Mucosa of descending colon (tissue), 3 donors: ENCODE measurements at places on chromosomes 7 and 10.

DNA sequence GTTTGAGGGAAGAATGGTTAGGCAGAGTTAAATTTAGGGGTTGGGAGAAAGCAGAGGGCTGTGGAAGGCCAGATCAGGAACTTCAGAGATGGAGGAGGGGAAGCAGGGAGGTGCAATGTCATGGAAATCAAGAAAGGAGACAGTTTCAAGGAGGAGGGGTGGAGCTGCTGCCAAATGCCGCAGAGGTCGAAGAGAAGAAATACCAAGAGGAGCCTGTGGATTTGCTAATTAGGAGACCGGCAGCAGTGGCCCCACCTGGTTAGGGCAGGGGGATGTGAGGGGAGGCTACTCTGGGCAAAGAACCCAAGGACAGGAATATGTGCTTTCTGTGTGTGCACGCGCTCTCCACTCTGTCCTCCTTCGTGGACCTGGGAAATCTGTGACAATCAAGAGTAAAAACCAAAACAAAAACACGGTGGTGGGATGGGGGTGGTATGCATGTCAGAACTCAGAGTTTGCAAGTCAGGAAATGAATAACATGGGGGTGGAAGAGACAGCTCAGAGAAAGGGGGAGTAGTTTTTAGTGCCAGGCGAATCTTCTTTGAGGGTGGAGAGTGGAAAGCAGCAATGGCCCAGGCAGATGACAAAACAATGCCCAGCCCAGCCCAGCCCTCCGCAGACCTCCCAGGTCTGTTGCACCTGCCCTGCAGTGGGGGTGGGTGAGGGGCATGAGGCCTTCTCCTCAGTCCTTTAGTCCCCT lies 102.9 kb upstream of the PAX2 start:
- no peak for DNase-seq

DNA sequence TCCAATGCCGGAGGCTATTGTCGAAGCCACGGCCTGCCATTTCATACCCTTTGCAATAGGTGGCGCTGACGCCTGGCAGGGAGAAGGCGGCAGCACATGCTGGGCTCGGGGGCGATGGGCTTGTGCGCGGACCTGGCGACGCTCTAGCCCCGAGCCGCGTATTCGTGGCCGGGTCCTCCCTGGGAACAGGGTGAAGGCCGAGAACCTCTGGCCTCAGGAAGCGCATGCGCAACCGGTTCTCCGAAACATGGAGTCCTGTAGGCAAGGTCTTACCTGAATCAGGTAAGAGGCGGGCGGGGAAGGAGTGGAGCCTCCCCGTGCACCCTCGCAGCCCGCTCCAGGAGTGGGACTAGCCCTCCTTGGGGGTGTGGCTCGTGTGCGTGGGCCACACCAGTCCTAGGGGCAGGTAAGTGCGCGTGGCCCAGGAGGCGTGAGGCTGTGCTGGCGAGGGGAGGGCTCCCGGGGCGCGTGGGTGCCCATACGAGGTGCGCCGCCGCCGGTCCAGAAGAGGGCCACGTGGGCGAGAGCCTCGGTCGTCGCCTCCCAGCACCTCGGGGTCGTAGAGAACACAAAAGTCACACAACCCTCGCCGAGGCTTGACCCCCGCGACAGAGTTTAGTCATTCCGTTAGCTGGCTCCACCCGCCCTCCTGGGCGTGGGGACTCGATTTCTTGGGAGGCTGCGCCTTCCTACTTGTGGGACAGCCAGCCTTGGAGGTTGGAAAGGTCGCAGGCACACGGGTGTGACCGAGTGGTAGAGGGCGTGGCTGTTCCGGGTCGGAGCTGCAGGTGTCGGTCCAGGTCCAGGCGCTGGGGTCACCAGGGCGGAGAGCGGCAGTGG lies 5.6 kb upstream of the MEST start:
- DNase-seq, result peak; percentile 83

- peak; percentile 80 for DNase-seq
Measured at GRCh38 chr7:151125470-151125845, 39.2 kb downstream of the AGAP3 start.

GRCh38 chr10:101151395-101151794 lies 20.3 kb downstream of the TLX1 start:
- no peak for DNase-seq

GRCh38 chr10:1054684-1055083 lies 1.5 kb upstream of the WDR37 start:
- DNase-seq, result no peak

- DNase-seq, result no peak
Measured at GRCh38 chr10:131002031-131002861, 309.3 kb downstream of the TCERG1L start.

GRCh38 chr7:92698237-92698841 lies 108.1 kb upstream of the FAM133B start:
- DNase-seq, result peak; percentile 30

DNA sequence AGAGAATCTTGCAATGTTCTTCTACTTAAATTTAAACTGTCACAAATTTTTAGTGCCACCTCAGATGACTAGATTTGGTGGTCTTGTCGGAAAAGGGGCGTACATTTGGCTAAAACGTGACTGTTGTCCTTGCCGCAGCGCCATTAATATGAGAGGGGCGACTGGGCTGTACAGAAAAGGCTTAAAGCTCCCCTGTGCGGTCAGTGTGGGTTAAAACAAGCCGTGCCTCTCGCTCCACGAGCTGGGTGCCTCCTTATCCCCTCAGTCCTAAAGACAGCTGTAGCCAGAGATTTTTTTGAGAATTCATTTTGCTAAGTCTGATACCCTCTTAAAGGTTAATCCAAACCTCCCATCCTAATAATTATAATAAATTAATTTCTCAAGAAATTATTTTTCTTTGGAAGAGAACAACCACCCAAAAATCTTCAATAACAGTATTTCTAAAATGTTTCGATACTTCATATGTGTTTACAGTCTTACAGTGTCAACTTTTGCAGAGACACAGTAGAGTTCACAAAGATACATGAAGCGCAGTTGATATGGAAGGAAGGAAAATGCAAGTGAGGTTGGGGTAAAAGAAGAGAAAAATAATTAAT lies 68.6 kb downstream of the C7orf25 start:
- DNase-seq, result peak; percentile 32

- no peak for DNase-seq
Measured at GRCh38 chr7:6193709-6194108, 78.7 kb downstream of the CYTH3 start.

DNA sequence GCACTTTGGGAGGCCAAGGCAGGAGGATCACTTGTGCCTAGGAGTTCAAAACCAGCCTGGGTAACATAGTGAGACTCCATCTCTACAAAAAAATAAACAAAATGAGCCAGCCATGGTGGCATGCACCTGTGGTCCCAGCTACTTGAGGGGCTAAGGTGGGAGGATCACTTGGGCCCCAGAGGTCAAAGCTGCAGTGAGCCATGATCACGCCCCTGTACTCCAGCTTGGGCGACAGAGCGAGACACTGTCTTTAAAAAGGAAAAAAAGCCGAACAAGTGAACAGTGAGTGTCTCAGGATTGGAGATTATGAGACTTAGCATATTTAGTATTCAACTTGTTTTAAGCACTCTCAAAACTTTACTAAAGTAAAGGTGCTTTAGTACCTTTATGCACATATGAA lies 28.1 kb downstream of the BLNK start:
- DNase-seq, result no peak

DNA sequence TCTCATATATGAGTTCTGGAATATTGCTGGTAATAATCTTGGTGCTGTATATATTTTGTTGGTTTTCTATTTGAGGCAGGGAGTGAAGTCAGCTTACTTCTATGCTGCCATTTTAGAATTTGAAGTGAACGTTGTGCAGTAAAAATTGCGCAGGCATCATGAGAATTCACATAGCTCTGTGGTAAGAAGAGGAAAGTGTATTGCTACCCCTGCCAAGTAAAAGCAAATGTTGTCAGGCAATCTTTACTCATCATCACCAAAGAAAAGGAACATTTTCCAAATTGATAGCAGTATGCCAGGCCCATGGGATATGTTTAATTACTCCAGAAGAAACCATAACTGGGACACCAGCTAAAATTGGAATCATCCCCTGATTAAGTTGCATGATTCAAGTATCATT lies 13.4 kb downstream of the FEZF1 start:
- no peak for DNase-seq

DNA sequence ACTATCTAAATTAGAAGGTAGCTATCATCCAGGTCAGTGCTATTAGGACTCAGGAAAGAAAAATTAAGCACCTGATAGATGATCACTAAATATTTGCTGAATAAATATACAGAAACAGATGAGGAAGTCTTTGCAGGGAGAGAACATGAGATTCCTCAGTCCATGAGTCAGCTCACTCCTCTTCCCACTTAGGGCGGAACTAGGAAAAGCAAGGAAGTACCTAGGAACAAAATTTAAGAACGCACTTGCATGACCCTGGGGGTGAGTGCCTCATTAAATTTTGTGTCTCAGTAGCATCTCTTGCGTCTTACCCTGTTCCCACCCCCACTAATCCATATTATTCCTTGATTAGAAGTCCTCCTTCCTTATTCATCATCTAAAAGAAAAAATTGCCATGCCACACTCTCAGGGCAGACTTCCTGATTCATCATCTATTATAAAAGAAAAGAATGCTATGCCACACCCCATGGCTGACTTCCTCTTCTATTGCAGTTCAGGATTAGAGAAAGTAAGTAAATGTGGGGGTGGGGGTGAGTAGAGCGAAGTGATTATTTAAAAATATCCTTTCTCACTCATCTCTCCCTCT lies 208.8 kb downstream of the THSD7A start:
- DNase-seq, result no peak

GRCh38 chr7:127041689-127042452 lies 210.9 kb downstream of the GRM8 start:
- DNase-seq, result no peak

DNA sequence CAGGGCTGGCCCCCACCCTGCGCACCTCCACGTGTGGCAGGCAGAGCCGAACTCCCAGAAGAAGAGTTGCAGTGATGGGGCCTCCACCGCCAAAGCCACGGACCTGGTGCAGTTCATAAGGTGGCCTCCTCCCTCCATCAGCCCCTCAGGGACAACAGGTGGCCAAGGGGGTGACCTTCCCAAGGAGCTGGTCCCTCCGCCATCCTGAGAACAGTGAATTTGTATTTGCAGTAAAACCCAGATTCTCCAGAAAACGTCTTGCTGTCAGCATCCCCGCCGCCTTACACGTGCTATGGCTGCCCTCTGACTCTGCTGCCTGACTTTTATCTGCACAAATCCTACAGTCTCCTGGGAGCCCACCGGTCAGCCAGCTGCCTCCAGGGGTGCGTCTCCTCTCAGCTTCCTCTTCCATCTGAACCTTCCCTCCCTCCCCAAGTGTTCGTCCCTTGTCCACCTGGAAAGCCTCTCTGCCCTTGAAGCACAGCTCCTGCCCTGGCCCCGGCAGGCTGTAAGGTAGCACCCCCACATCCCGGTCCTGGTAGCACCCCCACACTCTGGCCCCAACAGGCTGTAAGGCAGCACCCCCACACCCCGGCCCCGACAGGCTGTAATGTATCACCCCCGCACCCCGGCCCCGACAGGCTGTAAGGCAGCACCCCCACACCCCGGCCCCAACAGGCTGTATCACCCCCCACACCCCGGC lies 311.8 kb downstream of the PTPRN2 start:
- DNase-seq, result no peak

GRCh38 chr10:7635408-7636125 lies 31.2 kb downstream of the ITIH5 start:
- no peak for DNase-seq

- no peak for DNase-seq
Measured at GRCh38 chr7:42440951-42441350, 203.9 kb upstream of the GLI3 start.

- no peak for DNase-seq
Measured at GRCh38 chr10:11176746-11177145, 159.1 kb downstream of the CELF2 start.

GRCh38 chr7:117269417-117269816 lies 53.4 kb downstream of the WNT2 start:
- no peak for DNase-seq

- no peak for DNase-seq
Measured at GRCh38 chr7:55423277-55423711, 58.2 kb downstream of the LANCL2 start.

DNA sequence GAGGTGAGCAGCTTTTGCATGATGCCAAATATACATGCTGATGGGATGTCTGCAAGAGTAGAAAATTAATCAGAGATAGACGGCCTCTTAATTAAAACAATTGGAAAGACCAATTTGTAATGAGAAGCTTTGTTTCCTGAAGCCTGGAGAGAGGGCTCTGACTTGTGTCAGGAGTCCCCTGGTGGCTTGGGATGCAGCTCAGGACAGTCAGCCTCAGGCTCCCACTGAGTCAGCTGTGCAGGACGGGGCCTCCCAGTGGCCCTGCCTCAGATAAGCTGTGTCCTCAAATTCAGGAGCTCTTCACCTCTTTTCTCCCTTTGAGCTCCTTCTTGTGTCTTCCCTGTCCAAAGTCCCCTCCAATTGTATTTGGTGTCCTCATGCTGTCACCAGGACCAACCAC lies 438.9 kb upstream of the PODXL start:
- DNase-seq, result no peak

DNA sequence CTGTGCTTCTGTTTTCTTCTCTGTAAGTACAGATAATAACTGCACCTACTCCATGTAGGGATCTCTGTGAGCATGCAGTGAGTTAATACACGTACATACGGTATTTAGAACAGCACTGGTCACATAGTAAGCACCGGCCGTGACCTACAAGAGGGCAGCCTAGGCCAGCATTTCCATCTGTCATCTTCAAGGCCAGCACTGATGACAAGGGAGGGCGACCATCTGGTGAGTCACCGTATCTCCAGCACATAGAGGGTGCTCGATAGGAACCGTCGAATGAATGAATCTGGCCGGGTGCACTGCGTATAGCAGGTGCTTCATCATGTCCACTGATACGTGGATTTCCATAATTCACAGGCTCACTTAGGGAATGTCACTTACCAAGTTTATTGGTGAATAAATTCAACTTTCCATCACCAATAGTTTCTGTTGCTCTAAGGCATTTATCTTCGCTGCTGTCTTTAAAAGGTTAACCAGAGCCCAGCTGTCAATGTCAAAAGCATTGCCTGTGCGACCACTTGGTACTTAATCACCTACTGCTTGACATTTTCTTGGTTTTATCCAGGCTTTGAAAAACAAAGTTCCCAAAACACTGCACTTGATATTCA lies 8.3 kb downstream of the NOD1 start:
- DNase-seq, result no peak

DNA sequence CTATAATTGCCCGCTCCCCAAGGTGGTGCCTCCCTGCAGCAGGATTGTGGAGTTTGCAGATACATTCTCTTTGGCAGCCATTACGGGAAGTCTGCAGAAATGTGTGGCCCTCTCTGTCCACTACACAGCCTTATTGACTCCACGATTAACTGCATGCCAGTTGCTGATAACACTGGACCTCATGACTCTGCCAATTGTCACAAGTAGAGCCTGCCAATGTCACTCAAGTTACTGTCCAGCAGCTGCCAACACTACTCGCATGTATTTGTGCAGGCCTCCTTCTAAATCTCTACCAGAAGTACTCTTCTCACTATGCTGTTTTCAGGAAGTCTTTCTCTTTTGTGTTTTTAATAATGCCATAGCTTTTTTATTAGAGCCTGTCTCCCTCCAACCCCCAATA lies 128.8 kb downstream of the PPP1R3A start:
- DNase-seq, result no peak

- DNase-seq, result no peak
Measured at GRCh38 chr7:116526897-116527296, 2.1 kb downstream of the CAV1 start.

GRCh38 chr10:3761904-3762303 lies 23.1 kb downstream of the KLF6 start:
- DNase-seq, result no peak

- DNase-seq, result peak; percentile 70
Measured at GRCh38 chr7:99997545-99998137, 17.8 kb upstream of the ZKSCAN1 start.
